ENCODE measurements at places on chromosomes 16 and 17.

DNA sequence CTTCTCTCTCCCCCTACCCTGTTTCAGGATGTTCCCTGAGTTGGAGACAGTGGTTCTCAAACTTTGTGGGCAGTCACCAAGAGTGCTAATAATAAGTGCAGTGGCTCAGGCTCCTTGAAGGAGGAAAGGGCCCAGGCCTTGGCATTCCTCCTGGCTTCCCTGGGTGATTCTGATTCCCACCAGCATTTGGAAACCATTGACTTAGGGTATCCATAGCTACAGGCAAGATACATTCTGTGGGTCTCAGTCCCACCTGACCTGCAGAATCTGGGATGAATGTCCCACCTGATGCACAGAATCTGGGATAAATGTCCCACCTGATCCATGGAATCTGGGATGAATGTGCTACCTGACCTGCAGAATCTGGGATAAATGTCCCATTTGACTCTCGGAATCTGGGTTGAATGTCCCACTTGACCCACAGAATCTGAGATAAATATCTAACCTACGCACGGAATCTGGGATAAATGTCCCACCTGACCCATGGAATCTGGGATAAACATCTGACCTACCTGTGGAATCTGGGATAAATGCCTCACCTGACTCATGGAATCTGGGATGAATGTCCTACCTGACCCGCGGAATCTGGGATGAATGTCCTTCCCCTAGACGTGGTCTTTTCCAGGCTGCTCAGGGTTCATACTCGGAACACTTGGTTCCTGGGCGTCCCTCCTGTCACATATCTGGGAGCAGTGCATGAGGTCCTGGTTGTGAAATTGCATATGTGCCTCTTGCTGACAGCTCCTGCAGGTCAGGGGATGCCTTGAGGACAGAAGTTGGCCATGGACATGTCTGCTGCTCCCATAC lies 136.7 kb upstream of the HS3ST2 start:
- no peak for DNase-seq

GRCh38 chr17:17493249-17493985 lies 2.8 kb downstream of the RASD1 start:
- no peak for DNase-seq

- DNase-seq: no peak
These were observed 35.3 kb downstream of the SOCS3 start for GRCh38 chr17:78324391-78325075.

GRCh38 chr16:23016368-23016767 lies 132.9 kb downstream of the USP31 start:
- DNase-seq: no peak

GRCh38 chr16:5581908-5582307 lies 484.3 kb upstream of the EEF2KMT start:
- no peak for DNase-seq

DNA sequence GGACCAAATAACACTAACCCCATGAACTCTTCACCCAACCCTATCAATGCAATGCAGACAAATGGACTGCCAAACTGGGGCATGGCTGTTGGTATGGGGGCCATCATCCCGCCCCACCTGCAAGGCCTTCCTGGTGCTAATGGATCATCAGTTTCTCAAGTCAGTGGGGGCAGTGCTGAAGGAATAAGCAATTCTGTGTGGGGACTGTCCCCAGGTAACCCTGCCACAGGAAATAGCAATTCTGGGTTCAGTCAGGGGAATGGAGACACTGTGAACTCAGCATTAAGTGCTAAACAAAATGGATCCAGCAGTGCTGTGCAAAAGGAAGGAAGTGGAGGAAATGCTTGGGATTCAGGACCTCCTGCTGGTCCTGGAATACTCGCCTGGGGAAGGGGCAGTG lies 78.9 kb downstream of the TMC6 start:
- no peak for DNase-seq

All from NCI-H187 (cell line).